ENCODE measurements at places on chromosomes 1 and 21.

DNA sequence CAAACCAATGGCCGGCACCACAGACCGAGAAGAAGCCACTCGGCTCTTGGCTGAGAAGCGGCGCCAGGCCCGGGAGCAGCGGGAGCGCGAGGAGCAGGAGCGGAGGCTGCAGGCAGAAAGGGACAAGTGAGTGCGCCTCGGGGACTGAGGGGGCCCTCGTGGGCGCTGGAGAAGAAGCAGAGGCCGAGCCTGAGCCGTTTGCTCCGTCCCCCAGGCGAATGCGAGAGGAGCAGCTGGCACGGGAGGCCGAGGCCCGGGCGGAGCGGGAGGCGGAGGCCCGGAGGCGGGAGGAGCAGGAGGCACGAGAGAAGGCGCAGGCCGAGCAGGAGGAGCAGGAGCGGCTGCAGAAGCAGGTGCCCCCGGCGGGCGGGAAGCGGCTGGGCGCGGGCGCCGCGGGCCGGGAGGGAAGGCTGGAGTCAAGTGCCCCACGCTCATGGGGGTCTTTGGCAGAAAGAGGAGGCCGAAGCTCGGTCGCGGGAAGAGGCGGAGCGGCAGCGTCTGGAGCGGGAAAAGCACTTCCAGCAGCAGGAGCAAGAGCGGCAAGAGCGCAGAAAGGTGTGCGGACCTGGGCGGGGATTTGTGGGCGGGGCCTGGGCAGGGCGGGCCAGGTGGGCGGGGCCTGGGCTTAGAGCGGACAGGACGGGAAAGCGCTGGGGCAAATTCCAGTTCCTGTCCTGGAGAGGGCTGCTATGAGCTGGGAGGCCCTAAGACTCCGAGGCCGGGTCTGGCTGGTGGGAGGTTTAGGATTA, 22.7 kb downstream of the MAP7D1 start:
- no peak for DNase-seq

GRCh38 chr1:100164216-100164615, 13.8 kb downstream of the LRRC39 start:
- DNase-seq = no peak

- no peak for DNase-seq
Measured at GRCh38 chr1:214966346-214966745, 116.2 kb upstream of the KCNK2 start.

DNA sequence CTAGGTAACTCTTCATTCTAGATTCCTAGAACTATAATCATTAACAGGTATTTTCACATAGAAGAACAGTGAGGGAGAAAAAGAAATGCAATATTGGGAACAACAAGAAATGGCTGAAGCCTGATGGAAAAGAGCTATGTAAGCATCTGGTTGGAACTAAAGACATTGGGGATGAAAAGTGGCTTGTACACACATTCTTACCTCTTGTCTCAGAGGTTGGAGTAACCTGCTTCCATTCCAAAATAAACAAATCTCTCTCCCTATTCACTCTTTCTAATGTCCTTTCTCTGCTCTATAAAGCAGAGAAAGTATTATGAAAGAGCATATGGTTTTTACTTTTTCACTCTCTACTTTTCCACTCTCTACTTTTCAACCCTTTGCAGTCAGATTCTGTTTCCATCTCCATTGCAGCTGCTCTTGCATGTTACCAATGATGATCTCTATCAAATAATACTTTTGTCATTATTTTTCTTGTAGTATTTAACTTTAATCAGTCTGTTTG, 37.5 kb downstream of the CMPK1 start:
- DNase-seq = no peak

DNA sequence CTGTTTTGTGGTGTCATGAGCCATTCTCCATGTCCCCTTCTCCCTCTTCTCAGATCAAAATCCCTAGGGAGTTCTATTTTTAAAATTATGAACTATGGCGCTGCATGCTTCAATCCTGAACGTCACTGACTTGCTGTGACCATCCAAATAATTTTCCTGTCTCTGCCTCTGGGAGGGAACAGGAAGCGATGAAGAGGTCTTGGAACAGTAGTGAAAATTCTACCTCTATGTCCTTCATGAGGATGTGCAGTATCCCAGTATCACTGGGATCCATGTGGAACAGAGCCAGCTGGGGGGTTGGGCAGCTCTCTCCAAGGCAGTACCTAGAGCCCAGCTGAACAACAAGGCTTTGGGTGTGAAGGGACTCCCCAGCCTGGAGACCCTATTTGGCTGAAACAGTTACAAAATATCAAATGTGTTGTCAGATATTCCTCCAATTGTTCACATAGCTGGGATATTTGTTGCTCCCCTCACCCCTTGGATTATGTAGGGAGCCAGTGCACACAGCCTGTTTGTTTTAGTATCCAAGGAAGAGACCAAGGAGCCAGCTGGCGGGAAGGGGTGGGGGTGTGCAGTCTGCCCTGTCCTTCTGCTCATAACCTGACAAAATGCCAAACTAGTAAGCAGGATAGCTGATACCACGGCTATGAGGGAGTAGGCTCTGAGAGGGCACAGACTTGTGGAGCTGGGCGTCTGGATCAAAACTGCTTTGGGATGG, 7.6 kb downstream of the DCLRE1B start:
- DNase-seq = no peak

DNA sequence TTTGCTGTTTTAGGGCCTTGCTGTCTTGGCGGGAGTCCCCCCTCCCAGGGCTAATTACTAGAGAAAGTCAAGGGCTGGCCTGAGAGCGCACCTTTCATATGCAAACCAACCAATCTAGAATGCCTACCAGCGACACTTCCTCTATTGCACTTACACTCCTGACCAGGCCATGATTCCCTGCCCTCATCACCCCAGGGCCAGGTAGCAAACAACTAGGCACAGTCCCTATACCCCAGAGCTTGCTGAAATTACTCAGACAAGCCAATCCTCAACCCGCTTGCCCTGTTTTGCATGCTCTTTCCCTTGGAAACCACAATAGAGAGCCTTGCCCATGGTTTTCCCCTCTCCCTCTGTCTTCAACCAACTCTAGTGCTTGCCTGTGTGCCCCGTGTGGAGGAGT, 70.3 kb downstream of the URB2 start:
- DNase-seq = no peak

GRCh38 chr1:30313584-30313983, 409.8 kb downstream of the MATN1 start:
- no peak for DNase-seq

GRCh38 chr21:41769111-41769510, 2.3 kb upstream of the RIPK4 start:
- no peak for DNase-seq

GRCh38 chr1:86703696-86704457, 499 bp upstream of the SH3GLB1 start:
- no peak for DNase-seq

DNA sequence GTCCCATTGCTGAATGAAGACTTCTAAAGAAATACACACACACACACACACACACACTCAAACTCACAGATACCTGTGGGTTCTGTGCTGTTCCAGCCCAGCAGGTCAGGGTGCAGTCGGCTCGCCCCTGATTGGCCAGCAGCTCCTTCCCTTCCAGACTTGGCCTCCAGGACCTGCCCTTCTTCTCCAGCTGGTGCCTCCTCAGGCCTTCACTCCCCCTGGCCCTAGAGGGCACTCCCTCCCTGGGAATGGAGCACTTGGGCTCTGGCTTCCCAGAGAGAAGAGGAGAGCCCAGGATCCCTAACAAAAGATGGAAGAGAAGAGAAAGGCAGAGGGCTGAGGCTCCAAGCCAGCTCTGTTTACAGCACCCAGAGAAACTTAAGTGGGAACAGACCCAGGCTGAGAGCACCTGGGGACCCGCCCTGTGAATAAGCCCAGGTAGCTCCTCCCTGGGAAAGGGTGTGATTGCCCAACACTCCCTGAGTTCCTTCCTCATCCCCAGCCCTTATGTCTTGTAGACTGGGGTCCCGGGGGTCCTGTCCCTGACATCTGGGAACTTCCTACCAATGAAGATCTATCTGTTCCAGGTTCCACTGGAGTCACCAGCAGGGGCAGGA, at the start of gene PGLYRP3:
Gene PGLYRP3 (minus strand): TSS at position 383 of the 617 bp plus-strand sequence. CDS start 2,287 bp downstream, outside the sequence.
- DNase-seq = no peak

- no peak for DNase-seq
Measured at GRCh38 chr1:65952696-65953095, 160.0 kb downstream of the PDE4B start.

GRCh38 chr1:172551279-172551678, 18.3 kb downstream of the SUCO start:
- DNase-seq = no peak
